Renal pelvis (tissue), 12 donors: ENCODE measurements at places on chromosomes 6 and 20.

DNA sequence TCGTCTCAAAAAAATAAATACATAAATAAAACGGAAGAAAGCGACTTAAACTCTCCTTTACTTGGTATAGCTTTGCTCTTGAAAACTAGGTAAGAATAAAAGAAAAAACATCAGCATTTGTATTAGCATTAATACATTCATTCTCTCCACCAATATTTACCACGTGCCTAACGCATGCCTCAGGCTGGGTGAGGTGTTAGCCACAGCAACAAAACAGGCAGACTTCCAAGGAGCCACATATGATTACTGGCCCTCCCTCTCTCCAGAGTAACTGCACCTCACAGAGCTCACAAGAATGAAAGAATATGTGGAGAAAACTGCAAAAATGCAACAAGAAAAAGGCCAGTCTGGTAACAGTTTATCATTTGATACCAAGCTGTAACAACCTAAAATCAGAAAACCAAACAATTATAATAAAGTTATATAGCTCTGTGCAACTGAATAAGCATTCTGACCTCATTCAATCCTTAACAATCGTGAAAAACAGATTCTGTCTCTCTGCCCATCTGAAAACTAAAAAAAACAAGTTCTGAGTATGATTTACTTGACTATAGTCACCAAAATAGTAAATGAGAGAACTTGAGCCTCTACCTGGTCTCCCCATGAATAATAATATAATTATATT lies 5.2 kb downstream of the NAPB start:
- no peak for DNase-seq

DNA sequence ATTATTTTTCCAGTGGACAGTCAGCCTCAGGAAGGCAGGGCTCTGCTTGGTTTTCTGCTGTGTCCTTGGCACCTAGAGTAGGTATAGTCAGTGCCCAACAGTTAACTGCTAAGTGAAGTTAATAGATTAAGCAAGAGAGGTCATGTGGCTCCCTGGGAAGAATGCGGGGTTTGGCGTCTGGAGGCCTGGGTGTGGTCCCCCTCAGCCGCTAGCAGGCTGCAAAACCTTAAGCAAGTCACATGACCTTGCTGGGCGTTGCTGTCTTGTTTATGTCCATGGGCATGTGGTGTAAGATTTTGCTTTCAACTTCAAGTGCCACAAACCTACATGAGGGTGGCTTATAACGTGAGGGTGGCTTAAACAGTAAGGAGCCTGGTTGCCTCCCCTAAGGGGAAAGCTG lies 75.5 kb upstream of the SCP2D1 start:
- no peak for DNase-seq

DNA sequence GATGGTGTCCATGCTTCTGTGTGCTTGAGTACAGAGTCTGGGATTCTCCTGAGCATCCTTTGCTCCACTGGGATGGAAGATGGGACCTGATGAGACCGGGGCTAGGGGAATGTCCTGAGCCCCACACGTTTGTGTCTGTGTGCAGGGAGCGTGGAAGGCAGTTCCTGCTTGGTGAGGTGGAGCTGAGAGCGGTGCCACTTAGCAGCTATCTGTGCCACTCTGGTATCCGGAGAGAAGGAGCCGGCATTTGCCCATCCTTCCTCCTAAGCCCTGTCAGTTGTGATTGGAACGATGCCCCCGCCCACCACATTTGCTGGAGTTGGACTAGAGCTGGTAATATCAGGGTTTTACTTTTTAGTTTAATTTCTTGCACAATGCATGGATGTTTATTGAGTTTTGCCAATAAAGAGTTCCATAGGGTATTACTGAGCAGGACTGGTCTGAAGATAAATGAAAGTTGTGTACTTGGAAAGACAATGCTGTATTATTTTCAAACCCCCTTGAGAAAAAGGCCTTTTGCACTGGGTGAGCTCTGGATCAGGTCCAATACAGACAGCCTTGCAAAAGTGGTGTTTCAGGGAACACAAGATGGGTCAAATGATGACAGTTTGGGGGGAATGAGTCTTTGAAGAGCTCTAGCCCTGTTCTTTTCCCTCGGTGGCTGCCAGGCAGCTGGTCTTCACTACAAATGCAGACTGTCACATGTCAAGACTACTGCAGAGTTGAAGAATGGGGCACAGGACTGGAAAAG lies 130.8 kb downstream of the SYCP2 start:
- no peak for DNase-seq

DNA sequence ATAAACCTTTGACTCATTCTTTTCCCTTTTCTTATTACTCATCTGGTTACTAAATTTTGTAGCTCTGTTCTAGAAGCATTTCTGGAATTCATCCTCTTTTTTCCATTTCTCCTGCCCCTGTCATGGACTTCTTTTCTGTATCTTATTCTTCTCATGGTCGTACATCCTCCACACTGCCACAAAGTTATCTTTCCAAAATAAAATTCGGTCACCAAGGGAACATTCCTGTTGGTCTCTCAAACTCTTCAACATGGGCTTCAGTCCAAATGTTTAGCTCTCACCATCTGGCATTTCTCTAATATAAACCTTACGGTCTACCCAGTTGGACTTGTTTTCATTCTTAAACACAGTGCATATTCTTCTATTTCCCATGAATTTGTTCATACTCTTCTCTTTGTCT lies 428.8 kb upstream of the ID4 start:
- no peak for DNase-seq

- no peak for DNase-seq
Observed at GRCh38 chr20:34282041-34282440, 21.1 kb downstream of the AHCY start.

DNA sequence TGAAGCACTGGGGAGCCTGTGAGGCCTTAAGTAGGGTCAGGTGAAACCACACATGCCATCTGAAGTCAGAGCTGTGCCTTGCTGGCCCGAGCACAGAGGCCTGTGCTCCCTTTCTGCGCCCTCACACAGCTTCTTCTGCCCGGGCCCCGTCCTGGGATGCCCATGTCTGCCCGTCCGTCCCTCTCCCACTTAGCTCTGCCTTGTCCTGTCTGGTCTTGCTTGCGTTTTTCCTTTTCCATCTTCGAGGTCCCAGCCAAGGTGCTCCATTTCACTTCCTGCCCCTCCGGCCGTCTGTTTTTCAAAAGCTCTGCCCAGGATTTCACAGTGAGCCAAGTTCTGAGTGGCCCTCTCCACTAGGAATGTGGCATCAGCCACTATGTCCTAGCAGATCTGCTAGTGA lies 45.6 kb downstream of the PYGB start:
- no peak for DNase-seq

- DNase-seq, result no peak
Observed at GRCh38 chr6:84340422-84340821, 113.0 kb upstream of the CEP162 start.

DNA sequence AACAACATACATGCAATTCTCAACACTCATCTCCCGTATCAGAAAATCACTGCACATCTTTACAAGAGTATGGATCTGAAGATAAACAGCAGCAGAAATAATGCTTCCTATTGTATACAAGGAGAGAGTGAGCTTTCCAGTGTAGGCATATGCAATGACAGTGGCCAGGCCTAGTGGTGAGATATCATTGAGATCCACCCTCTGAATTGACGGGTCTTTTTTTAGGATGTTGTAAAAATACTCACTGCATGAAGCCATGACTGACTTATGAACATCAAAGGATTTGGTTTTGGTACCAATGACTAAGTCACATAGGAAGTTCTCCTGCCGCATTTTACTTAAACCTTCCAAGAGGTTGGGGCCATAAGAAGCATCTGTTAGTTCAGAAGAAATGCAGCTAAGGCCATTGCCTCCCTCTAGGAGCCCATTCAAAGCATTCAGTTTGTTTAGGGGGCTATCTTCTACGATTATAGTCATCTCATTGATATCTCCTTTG lies 10.8 kb downstream of the KLHL31 start:
- no peak for DNase-seq

DNA sequence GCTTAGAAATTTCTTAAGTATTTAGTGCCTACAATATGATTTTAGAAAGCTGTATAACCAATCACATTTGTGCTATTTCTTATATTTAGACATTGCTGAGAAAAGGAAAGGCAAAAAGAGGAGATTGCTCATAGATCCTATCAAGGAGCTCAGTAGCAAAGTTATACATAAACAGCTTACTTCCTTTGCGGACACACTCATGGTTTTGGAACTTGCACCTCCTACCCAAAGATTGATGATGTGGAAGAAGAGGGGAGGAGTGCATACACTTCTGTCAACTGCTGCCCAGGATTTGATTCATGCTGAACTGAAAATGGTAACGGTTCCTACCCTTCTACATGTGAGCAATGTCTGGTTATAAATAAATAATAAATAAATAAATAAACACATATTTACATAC lies 16.7 kb downstream of the RAD21L1 start:
- no peak for DNase-seq

DNA sequence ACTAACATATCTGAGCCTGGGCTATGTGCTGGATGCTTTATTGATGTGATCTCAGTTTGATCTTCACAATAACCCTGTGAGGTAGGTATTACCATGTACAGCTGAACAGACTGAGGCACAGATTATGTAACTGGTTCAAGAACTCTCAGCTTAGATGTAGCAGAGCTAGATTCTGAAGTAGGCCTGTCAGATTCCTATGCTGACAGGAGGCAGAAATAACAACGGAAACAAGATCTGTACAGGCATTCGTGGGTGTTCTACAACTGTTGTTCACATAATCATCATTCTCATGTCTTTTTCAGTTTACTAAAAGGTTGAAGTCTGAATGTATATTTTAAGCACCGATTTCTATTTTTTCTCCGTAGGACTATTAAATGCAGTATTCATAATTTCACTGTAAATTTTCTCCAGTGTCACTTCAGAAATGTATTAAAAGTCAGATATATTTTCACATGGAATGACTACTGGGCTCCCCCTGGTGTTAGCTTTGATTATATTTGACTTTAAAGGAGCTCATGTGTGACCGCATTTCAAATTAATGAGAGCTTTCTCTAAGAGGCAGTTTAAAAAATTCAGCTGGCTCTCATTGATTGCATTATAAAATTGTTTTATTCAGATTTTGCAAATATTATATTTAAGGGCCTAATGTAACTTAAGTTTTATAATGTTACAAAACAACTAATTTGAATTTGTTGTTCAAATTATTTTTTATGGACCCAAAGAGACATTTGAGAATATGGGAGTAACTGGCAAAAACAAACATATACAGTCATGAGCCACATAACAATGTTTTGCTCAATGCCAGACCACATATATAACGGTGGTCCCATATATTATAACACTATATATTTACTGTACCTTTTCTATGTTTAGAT lies 36.4 kb upstream of the SLC17A4 start:
- peak; percentile 42 for DNase-seq

DNA sequence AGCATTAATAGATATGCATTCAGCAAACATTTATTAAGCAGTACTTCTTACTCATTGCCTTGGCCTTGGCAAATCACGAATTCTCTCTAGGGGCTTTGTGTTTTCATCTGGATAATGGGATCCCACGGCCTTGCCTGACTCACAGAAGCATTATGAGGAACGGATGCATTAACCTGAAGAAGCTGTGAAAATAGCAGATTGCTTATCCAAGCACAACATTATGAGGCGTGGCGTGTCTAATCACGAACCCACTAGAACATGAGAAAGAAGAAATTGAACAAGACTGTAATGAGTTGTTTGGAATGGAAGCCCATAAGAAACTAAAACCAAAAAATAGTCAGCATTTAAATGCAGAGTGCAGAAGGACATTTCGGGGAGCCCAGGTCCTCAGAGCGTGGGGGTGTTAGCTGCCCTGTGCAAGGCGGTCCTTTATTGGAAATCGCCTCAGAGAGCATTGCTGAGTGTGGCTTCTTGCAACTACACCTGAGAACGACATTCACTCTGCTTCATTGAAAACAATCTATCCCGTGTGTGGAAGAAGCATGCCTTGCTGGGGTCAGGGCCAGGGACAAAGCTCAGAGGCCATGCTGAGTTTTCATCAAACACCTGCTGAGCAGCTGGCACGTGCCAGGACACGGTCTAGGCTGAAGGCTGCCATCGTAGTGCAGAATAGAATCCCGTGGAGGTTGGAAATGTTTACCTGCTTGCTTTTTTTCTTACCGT lies 179.9 kb downstream of the ZDHHC14 start:
- no peak for DNase-seq

DNA sequence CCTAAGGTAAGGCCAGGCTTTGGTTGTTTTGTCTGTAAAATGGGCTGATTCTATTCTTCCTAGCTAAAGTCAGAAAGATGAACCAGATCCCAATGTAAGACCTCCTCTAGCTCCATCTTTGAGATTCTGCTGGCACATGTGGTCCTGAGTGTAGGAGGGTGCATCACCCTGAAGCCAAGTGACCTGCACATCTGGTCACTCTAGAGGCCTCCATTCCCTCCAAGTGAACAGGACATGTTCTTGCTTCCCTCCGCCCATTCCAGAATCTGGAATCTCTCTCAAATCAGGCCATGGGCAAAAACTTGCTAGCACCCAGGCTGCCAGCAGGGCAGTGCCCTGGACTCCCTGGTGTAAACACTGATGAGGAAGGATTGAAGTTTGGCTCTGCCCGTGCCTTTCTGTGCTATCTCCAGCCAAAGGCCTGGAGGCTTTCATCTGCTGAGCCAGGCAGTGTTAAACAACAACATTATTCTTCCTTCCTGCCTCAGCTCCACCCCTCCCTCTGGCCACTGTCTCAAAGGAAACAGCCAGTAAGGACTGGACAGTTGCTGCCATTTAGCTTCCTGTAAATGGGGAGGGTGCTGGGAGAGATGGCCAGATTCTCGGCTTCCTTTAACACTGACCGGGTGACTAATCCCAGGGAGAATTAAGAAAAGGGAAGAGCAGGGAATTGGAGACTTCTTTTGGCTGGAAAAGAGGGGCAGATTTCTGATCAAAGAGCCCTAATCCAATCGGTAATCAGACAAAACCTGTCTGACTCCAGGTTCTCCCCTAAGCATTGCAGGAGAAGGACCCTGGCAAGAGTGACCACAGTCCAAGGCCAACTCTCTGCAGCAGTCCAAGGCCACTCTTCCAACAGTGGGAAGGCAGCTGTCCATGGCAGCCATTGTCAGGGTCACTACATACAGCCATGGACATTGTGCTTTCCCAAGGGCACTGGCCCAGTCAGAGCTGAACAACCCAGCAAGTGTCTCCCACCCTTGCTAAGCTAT lies 19.5 kb upstream of the ADGRF1 start:
- DNase-seq, result no peak

- no peak for DNase-seq
Observed at GRCh38 chr6:64014595-64014994, 379.0 kb downstream of the PHF3 start.

DNA sequence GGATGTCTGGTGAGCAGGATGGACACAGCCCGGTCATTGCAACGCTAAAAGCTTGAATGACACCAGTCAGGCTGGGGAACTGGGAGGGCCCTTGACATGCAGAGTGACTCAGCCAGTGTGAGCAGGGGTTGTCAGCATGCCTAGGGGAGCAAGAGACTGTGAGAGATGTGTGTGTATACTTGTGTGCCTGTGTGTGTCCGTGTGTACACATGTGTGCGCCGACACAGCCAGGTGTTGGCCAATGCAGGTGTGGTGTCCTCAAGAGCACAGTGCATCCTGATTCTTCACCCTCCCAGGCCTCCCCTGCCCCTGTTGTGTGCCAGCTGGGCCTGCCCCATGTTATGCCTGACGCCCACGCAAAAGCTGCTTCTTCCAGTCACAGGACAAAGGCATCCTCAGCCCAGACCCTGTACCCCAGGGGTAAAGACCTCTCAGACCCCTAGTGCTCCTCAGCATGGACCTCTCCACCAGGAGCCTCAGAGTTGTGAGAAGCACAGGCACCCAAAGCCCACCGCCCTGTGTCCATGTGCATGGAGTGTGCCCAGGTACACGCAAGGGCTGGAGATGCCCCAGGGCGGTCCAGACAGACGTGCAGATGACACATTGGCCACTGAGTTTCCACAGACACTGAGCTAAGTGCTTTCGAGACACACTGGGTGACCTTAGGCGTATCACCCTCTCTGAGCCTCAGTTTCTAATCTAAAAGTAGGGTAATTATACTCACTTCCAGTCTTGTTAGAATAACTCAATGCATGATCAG lies 16.6 kb downstream of the NRSN2 start:
- no peak for DNase-seq

- DNase-seq, result no peak
Observed at GRCh38 chr20:62675156-62675876, 33.0 kb downstream of the SLCO4A1 start.
